ENCODE measurements at places on chromosomes 13 and 19.

GRCh38 chr19:39342647-39343305, 555 bp downstream of the SAMD4B start:
- no peak for DNase-seq

- DNase-seq = no peak
Measured at GRCh38 chr13:42355491-42356183, 83.7 kb downstream of the AKAP11 start.

DNA sequence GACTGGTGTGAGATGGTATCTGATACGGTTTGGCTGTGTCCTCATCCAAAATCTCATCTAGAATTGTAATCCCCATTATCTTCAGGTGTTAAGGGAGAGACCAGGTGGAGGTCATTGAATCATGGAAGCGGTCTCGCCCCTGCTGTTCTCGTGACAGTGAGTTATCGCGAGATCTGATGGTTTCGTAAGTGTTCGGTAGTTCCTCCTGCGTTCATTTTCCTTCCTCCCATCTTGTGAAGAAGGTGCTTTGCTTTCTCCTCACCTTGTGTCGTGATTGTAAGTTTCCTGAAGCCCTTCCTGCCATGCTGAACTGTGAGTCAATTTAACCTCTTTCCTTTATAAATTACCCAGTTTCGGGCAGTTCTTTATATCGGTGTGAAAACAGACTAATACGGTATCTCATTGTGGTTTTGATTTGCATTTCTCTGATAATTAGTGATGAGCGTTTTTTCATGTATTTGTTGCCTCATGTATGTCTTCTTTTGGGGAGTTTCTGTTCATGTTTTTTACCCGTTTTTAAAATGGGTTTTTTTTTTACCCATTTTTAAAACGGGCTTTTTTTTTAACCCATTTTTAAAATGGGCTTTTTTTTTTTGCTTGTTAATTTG, 102.8 kb upstream of the SLC10A2 start:
- no peak for DNase-seq

DNA sequence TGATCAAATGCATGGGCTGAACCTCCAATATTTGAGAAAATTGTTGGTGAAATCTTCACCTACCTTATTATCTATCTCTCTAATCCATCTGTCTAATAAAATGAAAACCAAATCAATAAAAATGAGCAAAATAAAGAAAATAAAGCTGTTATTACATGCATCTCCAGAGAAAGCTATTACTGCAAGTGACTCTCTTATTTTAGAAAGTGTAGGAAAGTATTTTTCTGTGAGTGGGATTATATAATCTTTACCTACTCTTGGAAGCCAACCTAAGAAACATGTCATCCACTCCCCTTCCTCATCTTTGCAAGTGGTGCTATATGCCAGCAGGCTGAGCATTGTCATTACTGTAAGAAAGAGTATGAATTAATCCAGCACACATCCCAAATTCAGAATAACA, 191.5 kb upstream of the RFC3 start:
- no peak for DNase-seq

- DNase-seq = peak; percentile 50
Measured at GRCh38 chr19:3146677-3147100, 10.9 kb downstream of the GNA15 start.

- DNase-seq = no peak
Measured at GRCh38 chr13:106139377-106139776, 396.1 kb downstream of the EFNB2 start.

DNA sequence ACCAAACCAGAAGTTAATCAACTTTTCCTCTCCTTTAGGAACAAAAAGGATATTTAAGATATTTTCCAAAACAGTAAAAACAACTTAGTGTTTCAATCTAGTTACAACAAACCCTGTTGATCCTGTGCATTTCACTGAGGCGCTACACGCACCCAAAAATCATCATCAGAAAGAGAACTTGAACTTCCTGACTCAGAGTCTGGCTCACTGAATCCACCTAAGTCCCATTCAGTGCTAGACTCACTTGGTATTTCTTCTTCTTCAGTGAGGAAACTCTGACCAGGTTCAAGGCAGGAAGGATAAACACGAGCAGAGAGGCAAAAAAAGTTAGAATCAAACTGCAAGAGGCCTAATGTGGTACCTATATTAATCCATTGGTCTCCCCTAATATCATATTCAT, 2.2 kb downstream of the KBTBD6 start:
- DNase-seq = no peak

GRCh38 chr13:50651922-50652321, 191.6 kb downstream of the DLEU7 start:
- no peak for DNase-seq

GRCh38 chr13:20940083-20940482, 37.5 kb upstream of the XPO4 start:
- DNase-seq = no peak

- DNase-seq = no peak
Measured at GRCh38 chr19:49396738-49397505, 8.9 kb downstream of the KASH5 start.

DNA sequence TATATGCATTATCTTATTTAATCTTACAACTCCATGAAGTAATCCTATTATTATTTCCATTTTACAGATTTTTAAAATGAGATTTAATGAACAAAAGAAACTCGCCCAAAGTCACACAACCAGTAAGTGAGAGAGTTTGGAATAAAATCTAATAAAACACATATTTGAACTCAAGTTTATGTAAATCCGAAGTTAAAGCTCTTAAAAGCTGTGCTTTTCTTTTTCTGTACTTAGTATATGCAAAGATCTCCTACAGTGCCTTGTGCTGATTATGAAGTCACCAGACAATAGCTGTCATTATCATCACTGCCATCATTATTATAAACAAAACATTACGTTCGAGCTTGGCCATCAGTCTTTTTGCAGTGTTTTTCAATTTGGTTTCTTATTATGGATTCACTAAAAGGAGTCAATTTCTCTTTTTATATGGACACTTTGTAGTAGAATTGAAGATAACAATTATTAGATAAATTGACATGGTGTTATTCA, 29.7 kb upstream of the ENOX1 start:
- no peak for DNase-seq

DNA sequence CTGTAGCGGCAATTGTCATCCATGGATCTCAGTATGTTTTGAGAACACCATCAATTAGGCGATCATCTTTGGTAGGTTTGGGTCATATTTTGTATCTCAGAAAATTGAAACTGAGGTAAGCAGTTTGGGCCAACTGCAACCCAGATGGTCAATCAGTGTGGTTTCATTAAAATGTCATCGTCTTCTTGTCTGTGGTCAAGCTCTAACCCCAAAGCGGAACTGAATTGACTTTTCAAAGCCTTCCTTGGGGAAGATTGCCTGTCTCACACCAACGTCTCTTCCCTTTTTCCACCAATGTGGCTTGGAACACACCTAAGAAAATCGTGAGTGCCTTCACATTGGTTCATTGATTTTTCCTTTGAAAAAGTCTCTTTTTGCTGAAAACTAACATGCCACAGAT, 56.3 kb upstream of the UBAC2 start:
- DNase-seq = no peak

DNA sequence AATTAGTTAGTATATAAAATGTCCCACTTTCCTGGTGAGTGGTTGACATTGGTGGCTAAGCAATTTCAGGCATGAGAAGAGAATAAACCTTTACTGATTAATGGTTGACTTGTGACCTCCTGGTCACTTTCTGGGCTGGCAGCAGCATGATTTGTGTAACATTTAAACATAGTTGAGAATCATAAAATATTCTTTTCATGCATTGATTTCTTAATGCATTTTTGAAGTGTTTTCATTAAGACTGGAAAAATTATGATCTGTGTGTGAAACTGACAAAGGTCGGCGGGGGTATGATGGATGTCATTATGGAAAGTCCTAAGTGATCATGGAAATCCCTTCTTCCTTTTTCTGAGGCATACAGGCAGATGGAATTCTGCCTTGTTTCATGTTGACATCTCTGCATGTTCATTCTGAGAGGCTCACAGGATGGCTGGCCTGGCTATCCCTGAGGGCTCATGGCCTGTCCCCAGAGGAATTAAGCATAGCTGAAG, 98.7 kb upstream of the RNF113B start:
- no peak for DNase-seq
